ENCODE measurements at places on chromosomes 1 and 21.

DNA sequence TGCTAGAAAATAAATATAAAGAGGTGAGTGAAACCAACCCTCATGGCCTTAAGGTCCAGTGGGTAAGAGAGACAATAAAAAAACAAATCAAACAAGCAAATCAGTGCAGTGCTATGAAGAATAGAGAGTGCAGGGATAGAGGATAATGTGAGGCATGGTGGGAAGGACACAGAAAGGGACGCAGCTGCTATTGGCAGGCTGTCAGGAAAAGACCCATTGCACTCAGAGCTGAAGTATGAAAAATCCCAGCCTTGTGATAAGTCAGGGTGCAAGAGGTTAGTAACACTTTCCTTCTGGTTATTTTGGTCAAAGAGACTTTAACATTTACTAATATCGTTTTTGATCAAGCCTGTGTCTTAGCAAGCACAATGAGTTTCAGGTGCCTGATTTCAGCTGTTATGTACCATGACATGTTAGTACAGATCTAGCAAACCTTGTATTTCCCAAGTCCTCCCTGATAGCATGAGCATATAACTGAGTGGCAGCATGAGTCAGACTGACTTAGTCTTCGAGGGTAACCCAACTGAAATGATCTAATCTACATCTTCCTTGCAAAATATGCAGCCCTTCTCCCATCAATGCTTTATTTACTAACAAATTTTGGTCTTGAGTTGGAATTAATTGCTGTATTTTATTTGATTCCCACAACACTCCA, 31.7 kb downstream of the CHML start:
- DNase-seq, result no peak

DNA sequence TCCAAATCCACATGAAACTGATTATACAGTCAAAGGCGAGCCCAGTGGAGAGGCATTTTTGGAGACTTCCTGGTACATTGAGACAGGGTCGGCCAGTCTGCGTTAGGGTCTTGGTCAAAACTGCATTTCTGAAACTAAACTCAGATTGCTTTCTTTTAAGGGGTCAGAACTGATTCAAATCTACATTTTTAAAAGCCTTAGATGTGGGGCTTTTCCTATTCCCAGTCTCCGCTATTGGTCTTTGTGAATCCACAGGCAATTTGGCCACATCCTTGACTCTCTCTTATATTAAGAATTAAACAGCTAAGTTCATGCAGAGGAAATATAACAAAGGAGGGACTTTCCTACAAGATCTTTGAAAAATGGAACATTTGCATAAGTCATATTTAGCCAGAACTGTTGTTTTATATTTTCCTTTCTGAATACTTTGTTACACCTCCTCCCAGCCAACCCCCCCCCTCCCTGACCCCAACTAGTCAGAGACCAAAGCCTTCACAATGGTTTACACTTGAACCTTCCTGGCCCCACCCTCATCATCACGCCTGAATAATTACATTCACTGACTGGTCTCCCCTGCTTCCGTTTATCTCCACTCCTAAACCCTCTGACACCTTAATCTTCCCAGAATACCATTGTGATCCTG, 30.9 kb downstream of the SELL start:
- DNase-seq, result no peak

DNA sequence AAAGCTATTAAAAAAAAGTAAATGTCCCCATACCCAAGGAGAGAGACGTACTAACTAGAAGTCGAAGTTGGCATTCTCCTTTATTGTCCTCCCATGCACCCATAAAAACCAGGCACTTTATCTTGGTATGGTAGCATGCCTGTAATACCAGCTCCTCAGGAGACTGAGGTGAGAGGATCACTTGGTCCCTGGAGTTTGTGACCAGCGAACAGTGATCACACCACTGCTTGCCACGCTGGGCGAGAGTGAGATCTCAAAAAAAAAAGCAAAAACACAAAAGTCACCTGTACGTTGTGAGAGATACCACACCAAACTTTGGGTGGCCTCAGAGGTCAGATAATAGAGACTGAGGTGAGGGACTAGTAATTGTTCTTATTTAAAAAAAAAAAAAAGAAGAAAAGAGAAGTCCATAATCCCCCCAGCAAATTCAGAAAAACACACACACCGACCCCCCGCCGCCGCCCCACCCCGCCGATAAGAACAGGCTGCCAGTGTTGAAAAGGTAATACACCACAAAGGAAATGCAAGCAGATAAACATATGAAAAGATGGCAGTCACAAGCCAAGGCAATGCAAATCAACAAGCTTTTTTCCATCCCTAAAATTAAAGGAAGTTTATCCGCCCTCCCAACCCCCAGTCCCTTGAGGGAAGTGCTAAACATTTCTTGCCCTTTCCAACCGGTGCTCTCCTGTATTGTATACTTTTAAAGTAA, 3.6 kb downstream of the L1TD1 start:
- no peak for DNase-seq

- DNase-seq, result no peak
Measured at GRCh38 chr21:34642211-34643075, 26.4 kb upstream of the CLIC6 start.

DNA sequence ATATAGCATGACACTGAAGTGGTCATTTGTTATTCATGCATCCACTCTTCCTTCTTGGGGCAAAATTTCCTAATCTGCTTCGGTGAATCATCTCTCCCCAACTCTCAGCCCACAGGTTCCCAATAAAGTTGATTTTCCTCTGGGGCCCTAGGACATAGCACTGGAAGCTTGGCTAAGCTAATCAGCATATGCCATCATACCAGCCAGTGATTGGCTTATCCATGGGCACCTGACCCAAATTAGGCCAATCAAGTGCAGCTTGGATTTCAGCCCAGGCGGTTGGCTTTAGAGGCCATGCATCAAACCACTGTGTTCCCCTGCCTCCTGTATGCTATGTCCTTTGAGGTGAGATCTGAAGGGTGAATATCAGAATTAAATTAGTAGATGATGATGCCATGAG, 58.9 kb downstream of the C1orf94 start:
- no peak for DNase-seq
